ENCODE measurements at places on chromosomes 4 and X. TPM values are rescaled to one million over a fixed set of nuclear protein-coding genes. Genes with fewer than 3 reads are reported as not detected.

DNA sequence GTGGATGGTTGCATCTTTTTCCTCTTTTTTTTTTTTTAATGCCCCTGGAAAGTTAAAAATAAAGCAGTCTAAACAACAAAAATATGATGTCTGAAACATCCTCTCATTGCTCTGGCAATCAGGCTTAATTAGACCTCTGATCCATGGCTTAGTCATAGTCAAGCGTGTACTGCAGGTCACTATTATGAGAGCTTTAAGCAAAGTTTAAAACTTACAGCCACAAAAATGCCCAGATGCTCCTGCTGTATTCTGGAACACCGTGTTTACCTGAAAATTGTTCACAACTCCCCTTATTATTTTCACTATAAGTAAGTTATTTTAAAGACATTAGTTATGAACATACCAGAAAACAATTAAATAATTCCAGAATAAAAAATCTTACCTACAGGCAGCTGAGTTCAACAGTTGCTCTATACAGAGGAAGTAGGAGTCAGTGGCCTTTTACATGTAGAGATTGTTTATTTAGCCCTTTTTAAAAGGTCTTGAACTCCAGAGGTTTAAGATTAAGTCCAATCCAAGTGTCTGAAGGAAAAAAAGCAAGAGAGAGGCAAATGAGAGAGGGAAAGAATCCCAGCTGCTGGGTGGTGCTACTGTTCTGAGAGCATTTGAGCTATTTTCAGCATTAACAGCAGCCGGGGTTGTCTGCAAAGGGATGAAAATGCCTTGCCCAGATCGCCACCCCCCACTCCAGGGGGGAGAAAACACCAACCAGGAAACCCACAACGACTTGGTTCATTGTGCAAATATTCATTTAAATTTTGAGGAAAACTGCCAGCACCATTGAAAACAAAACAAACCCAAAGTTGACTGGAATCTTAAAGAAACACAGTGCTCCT is 36.9 kb downstream of the SORBS2 start:
- H3K4me3 ChIP-seq: peak overlapping the region; percentile 76
- peak; percentile 79 for DNase-seq
- no peaks in the 10 kb centered on the region for H3K27me3 ChIP-seq
- H3K27ac ChIP-seq: peak overlapping the region; percentile 69

- no peak overlapping the region for H3K27ac ChIP-seq
- no peaks in the 10 kb centered on the region for H3K27me3 ChIP-seq
- H3K4me3 ChIP-seq: no peak overlapping the region
- peaks cover 18% of the 10 kb centered on the region for H3K4me1 ChIP-seq
Measured at GRCh38 chr4:16812041-16812440, 86.4 kb downstream of the LDB2 start.

GRCh38 chr4:2871466-2871865 is 27.8 kb downstream of the ADD1 start:
- peaks cover 85% of the 10 kb centered on the region for H3K4me1 ChIP-seq
- H3K36me3 ChIP-seq: peaks cover 27% of the 10 kb centered on the region
- no peak overlapping the region for H3K4me3 ChIP-seq
- H3K27me3 ChIP-seq: no peaks in the 10 kb centered on the region

DNA sequence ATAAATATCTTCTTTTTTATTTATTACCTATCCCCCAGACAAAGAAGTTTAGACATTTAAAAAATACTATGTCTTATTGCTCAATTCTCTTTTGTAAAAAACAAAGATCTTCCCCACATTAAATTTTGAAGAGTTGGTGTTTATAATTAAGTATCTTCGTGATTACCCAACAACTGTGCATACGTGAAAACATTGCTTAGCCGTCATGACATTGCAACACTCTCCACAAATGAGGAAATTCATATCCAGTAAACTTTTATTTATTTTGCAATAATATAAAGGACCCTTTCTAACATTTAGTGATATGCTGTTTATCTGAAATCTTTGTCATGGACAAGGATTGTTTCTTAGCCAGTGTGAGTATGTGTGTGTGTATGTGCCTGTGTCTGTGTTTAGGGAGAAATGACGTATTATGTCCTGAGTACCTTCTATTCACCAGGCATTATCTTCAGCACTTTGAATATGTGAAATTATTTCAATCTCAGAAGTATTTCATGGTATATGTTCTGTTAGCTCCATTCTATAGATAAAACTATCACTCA is 26.1 kb upstream of the EREG start:
- H3K27me3 ChIP-seq: no peaks in the 10 kb centered on the region
- H3K4me3 ChIP-seq: no peak overlapping the region
- no peak overlapping the region for H3K27ac ChIP-seq
- peaks cover 51% of the 10 kb centered on the region for H3K36me3 ChIP-seq
- peaks cover 11% of the 10 kb centered on the region for H3K4me1 ChIP-seq

- H3K4me1 ChIP-seq: no peaks in the 10 kb centered on the region
- no peaks in the 10 kb centered on the region for H3K27me3 ChIP-seq
- DNase-seq: no peak
- H3K4me3 ChIP-seq: peak overlapping the region; percentile 53
- no peak overlapping the region for H3K27ac ChIP-seq
Measured at GRCh38 chr4:42359711-42360110, 37.6 kb upstream of the SHISA3 start.

- H3K27me3 ChIP-seq: no peaks in the 10 kb centered on the region
- H3K4me3 ChIP-seq: no peak overlapping the region
- H3K36me3 ChIP-seq: no peaks in the 10 kb centered on the region
- H3K27ac ChIP-seq: no peak overlapping the region
- no peak for DNase-seq
Measured at GRCh38 chrX:17602245-17602644, 135.0 kb upstream of the SCML1 start.

Gene FAAH2
- total RNA-seq: not detected

Gene ZNF141
- total RNA-seq: 2.8 TPM

DNA sequence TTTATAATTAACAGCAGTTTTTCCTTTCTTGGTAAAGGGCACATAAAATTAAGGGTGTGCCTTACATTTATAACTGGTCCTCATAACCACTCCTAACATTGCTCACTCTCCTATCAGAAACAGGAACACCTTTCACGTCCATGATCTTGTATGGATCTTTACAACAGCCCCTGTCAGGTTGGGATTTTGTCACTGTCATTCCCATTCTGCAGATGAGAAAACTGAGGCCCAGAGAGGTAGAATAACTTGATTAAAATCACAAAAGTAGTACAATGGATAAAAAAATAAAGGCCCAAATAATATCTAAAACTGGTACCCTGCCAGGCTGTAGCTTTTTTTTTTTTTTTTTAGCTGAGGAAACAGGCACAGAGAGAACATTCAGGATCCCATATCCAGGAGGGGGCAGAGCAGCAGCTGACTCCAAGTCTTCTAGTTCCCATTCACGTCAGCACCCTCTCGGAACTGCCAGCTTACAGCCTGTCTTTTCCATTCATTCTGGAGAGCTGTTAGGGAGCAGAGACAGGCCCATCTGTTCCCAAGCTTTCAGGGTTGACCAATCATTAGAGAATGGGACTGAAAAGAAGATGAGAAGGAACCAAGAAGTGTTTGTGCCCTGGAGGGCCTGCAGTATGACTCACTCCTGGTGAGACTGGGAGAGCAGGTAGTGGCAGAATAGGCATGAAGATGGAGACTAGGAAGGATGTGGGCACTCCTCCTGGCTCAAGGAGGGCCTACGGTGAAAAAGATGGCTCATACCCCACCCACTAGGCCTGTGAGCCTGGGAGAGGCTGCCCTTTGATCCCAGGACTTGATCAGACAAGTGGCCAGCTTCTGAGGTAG is 7.3 kb downstream of the SUV39H1 start:
- peak overlapping the region; percentile 70 for H3K27ac ChIP-seq
- H3K27me3 ChIP-seq: no peaks in the 10 kb centered on the region
- DNase-seq: peak; percentile 72
- H3K4me1 ChIP-seq: peaks cover 19% of the 10 kb centered on the region
- H3K4me3 ChIP-seq: no peak overlapping the region

Gene PI4K2B
- total RNA-seq: 29.0 TPM

Gene HHIP
- total RNA-seq: 0.26 TPM

Gene FMR1NB
- total RNA-seq: not detected

Gene ADRA2C
- 0.25 TPM for total RNA-seq
